AG10803 (cell line): ENCODE measurements at places on chromosomes 16 and 17.
A peak's percentile ranks its signal among the peaks of the same experiment; 100 is the strongest.

DNA sequence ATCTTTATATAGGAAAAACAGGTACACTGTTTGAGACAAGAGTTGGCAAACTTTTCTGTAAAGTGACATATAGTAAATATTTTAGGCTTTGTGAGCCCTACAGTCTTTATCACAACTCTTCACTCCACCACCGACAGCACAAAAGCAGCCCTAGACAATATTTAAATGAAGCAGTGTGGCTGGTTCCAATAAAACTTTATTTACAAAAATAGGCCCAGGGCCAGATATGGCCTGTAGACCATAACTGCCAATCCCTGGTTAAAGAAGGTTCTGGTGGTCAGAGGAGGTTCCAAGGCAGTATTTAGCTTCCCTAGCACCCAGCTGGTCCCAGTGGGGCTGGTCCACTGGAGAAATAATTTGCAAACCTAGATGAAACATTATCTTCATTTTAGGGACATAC is 3.6 kb downstream of the FAM117A start:
- DNase-seq = no peak

DNA sequence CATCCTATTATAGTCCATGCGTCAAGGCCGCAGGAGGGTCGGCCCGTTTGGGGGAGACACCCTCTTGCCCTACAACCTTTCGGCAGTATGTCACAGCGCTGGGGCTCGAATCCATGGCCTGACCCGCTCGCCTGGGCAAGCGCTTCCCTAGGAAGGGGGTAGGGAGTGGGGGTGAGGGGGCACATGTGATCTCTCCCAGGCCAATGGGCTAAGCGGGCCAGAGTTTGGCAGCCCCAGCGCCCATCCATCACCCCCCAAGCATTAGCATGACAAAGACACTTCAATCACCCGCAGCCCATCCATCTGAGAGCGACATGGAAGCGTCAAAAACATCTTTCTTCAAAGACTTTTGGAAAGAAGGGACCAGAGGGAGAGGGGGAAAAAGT is at the start of gene HOXB1:
TSS of gene HOXB1 (minus strand) at position 125 of the 386 bp plus-strand sequence. CDS start at position 18, 107 bp downstream.
- DNase-seq = no peak

DNA sequence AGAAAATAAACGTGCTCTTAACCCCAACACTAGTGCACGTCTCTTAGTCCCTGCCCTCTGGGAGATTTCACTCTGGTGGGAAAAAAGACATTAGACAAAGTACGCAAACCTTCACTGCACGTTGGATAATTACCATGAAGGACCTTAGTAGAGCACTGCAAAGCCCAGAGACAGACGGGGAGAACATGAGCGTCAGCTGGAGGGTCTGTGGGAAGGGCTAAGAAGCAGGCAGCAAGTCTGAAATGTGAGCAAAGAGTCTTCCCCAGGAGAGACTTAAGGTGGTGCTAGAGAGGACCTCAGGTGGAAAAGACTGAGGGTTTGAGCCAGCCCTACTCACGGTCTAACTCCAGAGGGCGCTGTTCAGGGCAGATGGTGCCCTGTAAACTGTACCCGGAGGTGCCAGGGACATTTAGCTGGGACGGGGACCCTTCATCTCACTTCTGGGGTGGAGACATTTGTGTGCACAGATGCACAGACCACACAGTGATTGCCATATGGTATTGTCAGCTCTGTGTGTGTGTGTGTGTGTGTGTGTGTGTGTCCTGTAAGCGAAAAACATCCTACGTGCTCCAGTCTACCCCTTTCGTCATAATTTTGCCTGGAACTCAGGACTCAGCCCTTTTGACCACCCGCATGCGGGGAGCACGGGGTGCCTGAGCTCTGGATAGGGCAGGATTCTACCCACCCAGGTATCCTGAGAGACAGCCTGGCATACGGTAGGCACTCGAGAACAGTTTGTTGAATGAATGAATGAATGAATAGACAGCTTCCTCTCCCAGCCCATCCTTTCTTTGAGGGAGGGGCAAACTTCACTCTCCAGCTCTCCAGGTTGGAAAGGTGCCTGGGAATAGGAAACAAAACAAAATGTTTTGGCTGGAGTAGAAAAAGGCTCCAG is 10.1 kb upstream of the STAC2 start:
- peak; percentile 45 for DNase-seq

- peak; percentile 76 for DNase-seq
These were observed 47.5 kb downstream of the SLC6A2 start for GRCh38 chr16:55703003-55704001.

- DNase-seq = peak; percentile 89
These were observed 183.0 kb downstream of the FOXL1 start for GRCh38 chr16:86761111-86762031.

DNA sequence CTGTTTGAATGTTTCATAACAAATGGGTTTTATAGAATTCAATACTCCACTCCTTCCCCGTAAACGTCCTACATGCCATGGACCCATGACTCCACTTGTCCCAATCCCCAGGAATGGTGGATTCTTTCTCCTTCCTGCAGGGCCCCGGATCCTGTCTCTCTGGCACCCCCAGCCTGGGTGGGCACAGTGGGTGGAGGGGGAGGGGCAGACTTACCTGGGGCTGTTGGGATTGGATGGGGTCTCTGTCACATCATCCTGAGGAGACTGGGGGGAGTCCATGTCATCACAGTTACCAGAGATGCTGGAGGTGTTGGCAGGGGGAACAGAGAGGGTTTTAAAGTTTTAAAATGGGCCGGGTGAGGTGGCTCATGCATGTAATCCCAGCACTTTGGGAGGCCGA is 13.2 kb downstream of the TRPV3 start:
- DNase-seq = no peak

DNA sequence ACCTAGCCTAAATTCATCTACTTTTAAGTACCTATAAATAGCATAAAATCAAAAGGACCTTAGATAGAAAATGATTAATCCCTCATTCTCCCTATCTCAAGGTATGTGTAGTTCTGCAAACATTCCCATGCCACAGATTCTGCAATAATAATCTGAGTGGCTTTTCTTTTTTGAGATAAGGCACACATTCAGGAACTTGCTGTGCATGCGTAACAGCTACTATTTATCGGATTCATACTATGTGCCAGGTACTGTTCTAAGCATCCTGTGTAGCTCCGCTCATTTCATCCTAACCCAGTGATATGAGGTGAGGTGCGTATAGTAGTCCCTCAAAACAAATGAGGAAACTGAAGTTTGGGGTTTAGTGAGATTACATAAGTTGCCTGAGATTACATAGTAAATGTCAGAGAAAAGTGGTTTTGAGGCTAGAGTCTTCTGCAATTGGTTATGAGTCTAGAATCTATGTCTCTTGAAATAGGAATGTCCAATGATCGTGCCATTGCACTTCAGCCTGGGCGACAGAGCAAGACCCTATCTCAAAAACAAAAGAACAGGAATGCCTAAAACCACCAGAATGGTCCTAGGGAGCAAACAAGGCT is 2.0 kb upstream of the ZNF263 start:
- DNase-seq = no peak

GRCh38 chr17:42979511-42980273 is at the start of gene PTGES3L:
Gene PTGES3L (minus strand): TSS chr17:42980080. CDS start chr17:42980053, 27 bp downstream.
- no peak for DNase-seq

DNA sequence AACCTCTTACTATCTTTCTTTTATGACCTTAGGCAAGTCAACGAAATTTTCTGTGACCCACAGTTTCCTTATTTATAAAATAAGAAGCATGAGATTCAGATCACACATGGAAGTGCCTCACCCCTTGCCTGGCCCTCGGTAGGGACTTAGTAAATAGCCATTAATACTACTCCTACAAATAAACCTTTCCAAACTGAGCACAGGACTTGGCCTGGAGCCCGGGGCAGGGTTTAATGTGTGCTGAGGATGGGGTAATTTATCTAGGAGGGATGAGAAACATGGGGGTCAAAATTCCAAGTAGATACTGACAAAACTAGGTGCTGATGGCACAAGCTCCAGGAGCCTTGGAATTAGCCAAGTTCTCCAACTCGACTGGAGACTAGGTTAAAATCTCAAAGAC is 35.0 kb downstream of the PITPNC1 start:
- DNase-seq = no peak

DNA sequence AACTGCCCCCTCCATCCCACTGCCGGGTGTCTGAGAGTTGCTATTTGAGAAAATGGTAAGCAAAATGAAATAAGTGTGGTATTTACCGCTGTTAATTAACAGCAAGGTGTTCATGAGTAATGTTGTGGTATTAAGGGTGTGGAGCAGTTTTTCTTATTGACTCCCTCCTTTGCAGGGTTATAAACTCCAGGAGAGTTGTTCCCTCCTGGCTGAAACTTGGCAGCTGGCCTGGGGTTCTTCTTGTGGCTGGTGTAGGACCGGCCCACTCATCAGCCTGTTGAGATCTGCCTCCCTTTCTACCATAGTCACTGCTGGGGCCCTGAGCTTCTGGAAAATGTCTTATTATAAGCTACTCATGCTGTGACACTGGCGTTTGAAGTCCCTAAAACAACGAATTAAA is 128.6 kb downstream of the SOX9 start:
- DNase-seq = no peak

- DNase-seq = peak; percentile 55
These were observed 6.9 kb downstream of the CREBBP start for GRCh38 chr16:3873482-3874173.

- DNase-seq = peak; percentile 55
These were observed 249.2 kb upstream of the GSE1 start for GRCh38 chr16:85363881-85364280.

GRCh38 chr17:81404558-81405165 is 9.4 kb downstream of the BAHCC1 start:
- no peak for DNase-seq

GRCh38 chr17:50452630-50453300 is 15.9 kb downstream of the CHAD start:
- peak; percentile 21 for DNase-seq

GRCh38 chr16:11674818-11675560 is 6.7 kb downstream of the SNN start:
- DNase-seq = no peak

DNA sequence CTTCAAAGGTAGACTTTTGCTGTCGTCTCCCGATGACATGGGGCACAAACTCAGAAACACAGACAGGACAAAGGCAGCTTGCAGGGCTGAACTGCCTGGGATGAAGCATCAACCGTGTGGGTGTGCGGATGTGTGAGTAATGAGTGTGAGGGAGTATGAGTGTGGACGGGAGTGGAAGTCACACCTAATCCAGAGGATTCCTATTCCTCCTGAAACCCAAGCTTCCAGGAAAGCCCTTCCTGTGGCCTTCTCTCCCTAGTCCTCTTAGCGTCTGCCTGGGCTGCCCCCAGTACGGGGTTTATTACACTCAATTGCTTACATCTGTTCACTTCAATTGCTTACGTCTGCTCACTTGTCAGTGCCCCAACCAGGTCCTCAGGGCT is 2.3 kb upstream of the IL4R start:
- DNase-seq = no peak

GRCh38 chr17:13031718-13032350 is 14.0 kb upstream of the ELAC2 start:
- peak; percentile 55 for DNase-seq

DNA sequence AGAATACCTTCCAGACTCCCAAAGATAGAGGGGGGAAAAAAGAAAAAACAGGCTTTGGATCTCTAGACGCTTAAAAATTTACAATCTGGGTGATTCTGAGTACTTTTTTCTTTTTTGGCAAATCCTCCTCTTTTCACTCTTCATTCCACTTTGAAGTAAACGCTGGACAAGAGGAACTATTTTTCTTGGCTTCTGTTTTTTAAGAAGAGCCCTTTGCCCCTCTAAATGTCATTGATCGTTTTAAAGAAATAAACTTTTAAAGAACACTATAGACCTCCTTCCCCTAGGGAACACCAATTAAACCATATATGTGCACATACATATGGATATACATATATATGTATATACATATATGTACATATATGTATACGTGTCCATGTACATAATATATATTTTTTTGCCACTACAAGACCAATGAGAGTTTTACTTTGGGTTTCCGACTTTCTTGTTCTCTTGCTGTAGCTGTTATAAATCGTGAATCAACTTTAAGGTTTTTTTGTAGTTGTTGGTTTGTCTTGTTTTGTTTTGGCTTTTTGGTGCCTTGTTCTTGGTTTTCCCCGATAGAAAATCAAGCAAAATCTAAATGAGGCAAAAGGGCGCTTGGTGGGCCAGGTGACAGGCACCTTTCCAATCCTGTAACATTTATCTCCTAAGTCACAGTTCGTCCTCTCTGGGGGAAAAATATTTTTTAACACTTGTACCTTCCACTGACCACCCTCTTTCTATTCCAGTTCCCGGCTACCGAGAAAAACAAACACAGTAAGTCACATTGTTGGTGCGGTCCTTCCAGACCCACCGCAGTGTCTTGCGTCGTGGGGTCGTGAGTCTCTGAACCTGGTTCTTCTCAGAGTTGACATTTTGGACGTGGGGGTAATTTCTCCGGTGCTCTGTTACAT is 4.4 kb downstream of the FOXF1 start:
- no peak for DNase-seq

DNA sequence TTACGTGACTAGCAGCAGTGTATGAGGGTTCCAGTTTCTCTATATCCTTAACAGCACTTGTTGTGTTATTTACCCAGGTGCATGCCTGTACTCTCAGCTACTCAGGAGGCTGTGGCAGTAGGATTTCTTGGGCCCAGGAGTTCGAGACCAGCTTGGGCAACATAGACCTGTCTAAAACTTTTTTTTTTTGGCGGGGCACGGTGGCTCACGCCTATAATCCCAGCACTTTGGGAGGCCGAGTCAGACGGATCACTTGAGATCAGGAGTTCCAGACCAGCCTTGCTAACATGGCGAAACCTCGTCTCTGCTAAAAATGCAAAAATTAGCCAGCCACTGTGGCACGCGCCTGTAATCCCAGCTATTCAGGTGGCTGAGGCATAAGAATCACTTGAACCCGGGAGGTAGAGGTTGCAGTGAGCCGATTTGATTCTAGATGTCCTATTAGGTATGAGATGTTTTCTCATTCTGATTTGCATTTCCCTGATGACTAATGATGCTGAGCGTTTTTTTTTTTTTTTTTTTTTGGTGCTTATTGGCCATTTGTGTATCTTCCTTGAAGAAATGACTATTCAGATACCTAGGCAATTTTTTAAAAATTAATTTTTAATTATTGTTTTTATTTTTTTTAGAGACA is 13.4 kb downstream of the CASC3 start:
- DNase-seq = no peak

GRCh38 chr17:81740395-81740961 is 28.4 kb downstream of the SLC25A10 start:
- no peak for DNase-seq

GRCh38 chr16:54926166-54926838 is 4.4 kb upstream of the IRX5 start:
- DNase-seq = peak; percentile 64

GRCh38 chr16:46961373-46962353 is 11.8 kb downstream of the DNAJA2 start:
- DNase-seq = peak; percentile 62

DNA sequence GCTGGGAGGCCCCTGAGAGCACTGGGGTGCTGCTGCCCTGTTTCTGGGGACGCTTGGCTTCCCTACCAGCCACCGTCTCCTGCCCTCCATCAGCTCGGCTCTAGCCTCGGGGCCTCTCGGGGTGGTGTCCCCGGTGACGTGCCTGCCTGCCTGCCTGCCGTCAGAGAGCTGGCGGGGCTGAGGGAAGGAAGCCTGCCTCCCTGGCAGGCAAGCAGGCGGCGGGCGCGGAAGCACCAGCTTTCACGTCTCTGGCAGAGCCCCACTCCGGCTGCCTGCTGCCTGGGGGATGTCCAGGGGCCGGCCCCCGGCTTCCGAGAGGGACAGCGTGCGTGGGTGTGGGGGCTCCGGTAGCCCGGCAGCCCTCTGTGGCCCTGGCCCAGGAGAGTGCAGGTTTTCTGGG is 9.3 kb downstream of the CENPX start:
- DNase-seq = no peak
